SHP77 treated with DMSO at 0.1 percent for 48 hours (cell line): ENCODE measurements at places on chromosomes 7 and 10.
A peak's percentile ranks its signal among the peaks of the same experiment; 100 is the strongest.

- DNase-seq, result no peak
These were observed 68.6 kb upstream of the PPP2R2D start for GRCh38 chr10:131832056-131832685.

GRCh38 chr7:27151931-27152815 is at the start of gene HOXA3:
Gene HOXA3 (minus strand): TSS chr7:27152583. CDS start chr7:27110640, 41,943 bp downstream.
- DNase-seq, result no peak

GRCh38 chr7:150927157-150927955 is 50.8 kb downstream of the KCNH2 start:
- no peak for DNase-seq

GRCh38 chr10:64103750-64104470 is 582.7 kb downstream of the REEP3 start:
- DNase-seq, result no peak

GRCh38 chr10:92239600-92240288 is 51.1 kb downstream of the CPEB3 start:
- no peak for DNase-seq

GRCh38 chr7:46681865-46682503 is 760.9 kb upstream of the IGFBP3 start:
- no peak for DNase-seq

- no peak for DNase-seq
These were observed 55.7 kb downstream of the EBF3 start for GRCh38 chr10:129908406-129908805.

GRCh38 chr7:47192978-47193377 is 388.9 kb downstream of the TNS3 start:
- no peak for DNase-seq

GRCh38 chr7:49151146-49151545 is 226.8 kb downstream of the CDC14C start:
- no peak for DNase-seq

DNA sequence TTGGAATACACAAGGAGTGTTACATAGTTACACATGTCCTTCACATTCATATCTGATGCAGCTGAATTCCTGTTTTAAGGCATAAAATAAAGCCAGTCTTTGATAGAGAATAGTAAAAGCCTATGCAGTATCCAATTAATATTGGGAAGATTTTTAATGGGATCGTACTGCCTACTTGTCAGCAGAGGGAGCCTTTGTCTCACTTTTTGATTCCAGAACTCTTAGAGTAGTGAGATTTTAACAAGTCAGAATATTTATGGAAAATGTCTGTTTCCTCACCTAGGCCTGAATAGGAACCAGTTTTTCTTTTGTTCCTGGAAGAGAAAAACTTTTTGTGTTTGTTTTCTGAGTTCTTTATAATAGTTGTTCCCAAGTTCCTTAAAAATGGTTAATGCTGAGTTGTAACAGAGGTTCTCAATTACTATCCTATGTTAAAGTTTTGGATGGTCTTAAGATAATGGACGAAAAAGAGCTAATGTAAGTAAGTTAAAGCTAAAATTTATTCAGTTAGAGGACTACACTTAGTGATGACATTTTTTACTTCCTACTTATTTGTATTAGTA is 114.0 kb downstream of the BBS9 start:
- DNase-seq, result peak; percentile 29

- DNase-seq, result no peak
These were observed 1332.1 kb upstream of the CELF2 start for GRCh38 chr10:9685596-9685995.

- DNase-seq, result no peak
These were observed 96.8 kb downstream of the DKK1 start for GRCh38 chr10:52410916-52411315.

DNA sequence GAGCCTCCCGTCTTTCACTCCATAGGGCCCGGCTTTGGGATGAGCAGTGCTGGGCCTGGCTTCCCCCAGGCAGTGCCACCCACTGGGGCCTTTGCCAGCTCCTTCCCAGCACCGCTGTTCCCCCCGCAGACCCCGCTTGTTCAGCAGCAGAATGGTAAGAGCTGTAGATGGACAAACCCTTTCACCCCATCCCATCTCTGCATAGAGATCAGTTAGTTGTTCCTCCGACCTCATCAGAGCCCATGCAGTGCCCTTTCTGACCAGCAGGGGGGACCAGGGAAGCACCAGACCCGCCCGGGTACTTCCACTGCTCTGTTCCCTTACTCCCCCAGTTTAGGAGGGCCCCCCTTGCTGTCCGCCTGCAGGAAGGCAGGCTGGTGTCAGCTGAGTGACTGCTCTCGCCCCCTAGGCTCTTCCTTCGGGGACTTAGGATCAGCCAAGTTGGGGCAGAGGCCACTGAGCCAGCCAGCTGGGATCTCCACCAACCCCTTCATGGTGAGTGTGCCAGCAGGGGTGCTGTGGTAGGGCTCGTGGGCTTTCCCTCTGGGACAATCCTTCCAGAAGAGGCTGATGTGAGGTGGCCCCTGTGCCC is 9.8 kb downstream of the SAP25 start:
- no peak for DNase-seq

GRCh38 chr10:118754229-118754555 is 578 bp downstream of the CACUL1 start:
- DNase-seq, result no peak

DNA sequence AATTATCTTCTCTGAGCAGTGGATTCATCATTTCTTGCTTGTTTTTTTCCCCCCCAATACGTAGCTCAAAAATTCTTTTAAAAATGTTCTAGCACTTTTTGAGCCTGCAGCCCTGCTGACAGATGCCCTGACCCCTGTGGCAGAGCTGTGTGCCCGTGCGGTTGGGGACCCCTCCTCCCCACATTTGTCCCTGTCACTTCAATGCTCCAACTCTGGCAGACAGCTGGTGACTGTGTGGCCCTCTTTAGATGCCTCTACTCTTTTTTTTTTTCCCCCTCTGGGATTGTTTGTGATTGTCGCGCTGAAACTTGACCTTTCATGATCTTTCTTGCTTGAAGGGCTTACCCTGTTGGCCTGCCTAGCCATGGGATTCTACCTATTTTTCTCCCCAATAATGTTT is 214.1 kb downstream of the TMEM178B start:
- no peak for DNase-seq

GRCh38 chr7:30163231-30163894 is 28.6 kb downstream of the MTURN start:
- no peak for DNase-seq

- DNase-seq, result no peak
These were observed 48.6 kb downstream of the GTF2IRD1 start for GRCh38 chr7:74502216-74502891.

DNA sequence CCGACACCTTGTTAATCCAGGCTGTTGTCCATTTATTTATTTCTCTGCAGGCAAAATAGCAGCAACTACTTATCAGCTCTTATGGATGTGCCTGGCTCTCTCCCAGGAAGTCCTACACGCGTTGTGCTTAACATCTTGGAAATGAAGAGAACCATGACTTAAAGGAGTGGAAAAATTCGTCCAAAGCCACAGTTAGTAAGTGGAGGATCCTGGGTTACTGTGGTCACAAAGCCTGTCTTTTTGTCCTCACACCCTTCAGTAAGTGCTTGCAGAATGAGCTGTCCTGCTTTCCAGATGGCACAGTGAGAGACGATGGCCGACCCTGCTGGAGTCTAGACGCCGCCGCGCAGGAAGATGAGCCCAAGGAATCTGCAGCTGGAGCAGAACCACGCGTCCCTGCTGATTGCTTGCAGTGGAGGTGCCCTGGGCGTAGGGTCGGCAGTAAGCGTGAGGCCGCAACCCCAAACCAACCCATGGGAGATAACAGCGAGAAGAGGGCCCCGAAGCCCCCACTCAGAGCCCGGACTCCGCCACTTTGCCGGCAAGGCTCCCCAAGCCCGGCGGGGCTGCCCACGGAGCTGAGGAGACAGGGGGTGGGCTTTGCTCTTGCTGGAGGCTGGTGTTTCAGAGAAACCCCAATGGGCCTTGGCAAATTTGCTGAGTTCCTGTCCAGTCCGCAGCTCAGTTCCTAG is 178.6 kb downstream of the CXCL12 start:
- DNase-seq, result no peak

DNA sequence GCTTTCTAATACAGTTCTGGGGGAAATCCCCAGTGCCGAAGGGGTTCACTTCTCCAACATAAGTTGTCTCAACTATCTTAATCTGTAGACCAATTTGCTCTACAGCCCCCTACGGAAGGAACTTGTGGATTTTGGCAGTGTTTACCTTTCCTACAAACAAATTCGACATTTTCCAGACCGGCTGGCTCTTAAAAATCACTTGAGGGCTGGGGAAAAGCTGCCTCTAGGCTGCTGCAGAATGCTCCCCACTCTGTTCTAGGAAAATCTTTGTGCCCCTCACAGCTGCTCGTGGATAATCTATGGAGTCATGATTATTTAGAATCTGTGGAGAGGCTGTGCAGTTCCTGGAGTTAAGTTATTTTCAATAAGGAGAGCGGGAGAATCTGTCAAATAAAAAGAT is 474.6 kb upstream of the FZD8 start:
- DNase-seq, result no peak

DNA sequence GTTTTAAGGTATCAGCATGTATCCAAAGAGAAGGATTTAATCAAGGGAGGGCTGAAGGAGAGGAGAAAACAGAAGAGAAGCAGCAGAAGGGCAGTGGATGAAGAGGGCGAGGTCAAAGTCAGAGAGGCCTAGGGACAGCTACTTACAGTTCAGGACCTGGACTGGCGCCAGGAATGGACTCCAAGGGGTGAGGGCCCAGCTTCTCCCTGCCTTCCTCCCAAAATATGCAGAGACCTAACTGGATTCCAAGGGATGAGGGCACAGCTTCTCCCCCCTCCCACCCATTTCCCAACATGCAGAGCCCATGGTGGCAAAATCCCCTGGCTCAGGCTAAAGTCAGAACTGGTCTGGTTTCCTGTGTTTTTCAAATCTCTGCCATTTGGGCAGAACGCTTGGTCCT is 3.4 kb upstream of the TCF7L2 start:
- DNase-seq, result no peak

DNA sequence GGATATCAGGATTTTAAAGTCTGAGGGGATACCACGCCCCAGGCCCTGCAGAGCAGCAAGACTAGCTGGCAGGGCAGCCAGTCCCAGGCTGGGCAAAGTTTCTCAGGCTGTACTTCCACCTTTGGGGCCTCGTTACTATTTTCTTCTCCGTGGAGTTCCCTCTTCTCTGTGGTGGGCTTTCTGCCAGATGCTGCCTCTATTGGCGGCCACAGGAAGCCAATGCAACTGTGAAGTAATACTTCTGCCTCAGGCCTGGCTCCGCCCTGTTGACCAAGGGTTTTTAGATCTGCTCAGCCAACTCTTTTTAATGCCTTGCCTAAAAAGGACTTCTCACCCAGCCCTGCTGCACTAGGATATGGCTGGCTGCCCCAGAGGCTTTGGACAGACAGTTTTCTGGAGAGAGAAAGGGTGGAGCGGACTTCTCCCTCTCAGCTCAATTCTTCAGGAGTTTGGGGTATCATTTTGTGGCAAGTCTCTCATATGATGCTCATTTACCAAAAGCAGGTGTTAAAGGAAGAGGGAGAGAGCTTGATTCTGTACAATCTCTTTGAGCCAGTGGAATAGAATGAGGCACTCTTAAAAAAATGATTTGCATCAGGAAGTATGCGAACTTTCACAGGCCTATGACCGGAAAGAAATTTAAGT is 67.4 kb downstream of the HHEX start:
- no peak for DNase-seq

DNA sequence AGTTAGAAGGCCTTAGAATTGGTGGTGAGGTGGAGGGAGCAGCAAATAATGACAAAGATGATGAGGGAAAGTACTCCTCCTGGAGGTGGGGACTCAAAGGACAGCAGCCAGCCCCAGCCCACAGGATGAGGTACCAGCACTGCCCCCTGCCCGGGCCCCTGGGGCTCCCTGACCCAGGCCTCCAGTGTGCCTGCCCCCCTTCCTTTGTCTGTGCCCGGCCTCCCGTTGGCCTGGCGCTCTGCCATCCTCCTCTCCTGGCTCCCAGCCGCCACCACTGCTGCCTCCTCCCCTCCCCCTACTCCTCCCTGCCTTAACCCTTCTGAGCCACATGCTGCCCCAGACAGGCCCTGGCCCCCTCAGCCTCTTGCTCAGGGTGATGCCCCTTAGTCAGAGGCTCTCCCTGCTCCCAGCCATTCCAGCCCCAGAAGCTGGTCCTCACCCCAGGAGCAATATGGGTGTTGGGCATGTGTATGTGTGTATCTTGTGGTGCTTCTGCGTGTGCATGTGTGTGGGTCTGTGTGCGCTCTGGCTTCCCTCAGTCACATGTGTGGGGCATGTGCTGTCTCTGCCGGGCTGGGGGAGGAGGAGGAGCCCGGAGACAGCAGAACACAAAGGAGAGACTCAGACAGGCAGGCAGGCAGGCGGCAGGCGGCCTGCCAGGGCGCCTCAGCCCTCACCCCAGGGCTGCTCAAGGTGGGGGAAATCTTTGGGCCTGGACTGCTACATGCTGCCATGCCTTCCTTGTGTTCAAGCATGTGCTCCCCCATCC is 2.6 kb downstream of the LDB1 start:
- peak; percentile 88 for DNase-seq

GRCh38 chr7:111140091-111140865 is 49.4 kb downstream of the LRRN3 start:
- no peak for DNase-seq

DNA sequence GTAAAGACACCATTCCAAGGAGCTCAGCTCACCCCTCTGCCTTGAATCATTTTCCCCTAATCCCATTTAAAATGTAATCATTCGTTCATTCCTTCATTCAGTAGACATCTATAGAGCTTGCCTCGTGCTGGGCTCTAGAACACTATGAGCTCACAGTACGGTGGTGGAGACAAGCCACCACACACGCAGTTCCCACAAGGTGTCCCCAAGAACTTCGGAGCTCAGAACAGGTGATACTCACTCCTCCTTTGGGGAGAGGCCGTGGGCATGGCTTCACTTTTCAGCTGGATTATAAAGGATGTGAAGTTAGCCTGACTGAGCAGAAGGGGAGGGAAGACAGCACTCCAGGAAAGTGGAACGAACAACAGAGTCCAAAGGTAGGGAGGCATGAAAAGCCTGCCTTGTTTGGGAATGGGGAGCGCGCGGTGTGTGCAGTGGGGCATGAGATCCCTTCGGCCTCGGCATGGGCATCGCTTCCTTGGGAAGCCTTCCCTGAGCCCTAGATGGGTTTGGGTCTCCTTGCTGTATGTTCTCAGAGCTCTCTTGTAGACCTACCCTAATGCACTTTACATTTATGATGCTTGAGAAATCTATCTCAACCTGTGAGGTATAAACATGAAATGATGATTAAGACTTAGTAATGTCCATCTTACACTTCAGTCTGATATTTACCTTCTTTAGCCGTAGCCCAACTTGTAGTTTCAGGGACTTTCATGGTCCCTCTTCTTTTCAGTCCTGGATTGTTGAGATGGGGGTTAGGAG is 809 bp upstream of the OGA start:
- DNase-seq, result peak; percentile 92

GRCh38 chr7:117137868-117138267 is 184.6 kb downstream of the ST7 start:
- no peak for DNase-seq

DNA sequence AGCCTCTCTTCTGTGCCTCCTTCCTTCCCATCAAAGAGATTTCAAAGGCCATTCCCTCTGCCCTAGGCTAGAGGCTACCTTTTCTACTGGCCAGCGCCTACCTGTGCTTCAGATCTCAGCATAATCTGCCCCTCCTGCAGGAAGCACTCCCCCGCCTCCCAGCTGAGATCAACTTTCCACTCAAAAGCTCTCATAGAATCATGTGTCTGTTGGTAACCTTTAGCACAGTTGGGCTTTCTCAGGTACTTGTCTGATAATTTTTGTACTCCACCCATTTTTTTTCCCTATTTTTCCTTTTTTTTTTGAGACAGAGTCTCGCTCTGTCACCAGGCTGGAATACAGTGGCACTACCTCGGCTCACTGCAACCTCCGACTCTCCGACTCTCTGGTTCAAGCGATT is 231.0 kb upstream of the PRSS58 start:
- DNase-seq, result no peak

GRCh38 chr10:31977440-31978155 is 49.0 kb upstream of the ARHGAP12 start:
- no peak for DNase-seq
